Foreskin fibroblast (primary cell): ENCODE measurements at places on chromosomes 13 and 19.

GRCh38 chr13:77299587-77299986 is 27.3 kb downstream of the MYCBP2 start:
- no peak for DNase-seq

- DNase-seq: no peak
Measured at GRCh38 chr13:85142351-85142927, 656.8 kb downstream of the SLITRK6 start.

DNA sequence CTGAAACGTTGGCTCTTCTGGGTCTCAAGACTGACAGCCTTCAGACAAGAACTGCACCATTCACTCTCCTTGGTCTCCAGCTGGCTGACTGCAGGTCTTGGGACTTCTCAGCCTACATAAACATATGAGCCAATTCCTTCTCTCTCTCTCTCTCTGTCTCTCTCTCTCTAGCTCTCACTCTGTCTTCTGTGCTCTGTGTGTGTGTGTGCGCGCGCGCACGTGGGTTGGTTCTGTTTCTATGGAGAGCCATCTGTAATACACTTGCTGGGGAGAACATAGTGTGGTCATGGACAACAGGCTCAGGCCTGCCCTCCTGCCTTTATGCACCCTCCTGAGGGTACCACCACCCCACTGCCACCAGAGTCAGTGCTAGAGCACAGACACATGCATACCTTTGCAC is 13.7 kb upstream of the SERPINE3 start:
- DNase-seq: no peak

DNA sequence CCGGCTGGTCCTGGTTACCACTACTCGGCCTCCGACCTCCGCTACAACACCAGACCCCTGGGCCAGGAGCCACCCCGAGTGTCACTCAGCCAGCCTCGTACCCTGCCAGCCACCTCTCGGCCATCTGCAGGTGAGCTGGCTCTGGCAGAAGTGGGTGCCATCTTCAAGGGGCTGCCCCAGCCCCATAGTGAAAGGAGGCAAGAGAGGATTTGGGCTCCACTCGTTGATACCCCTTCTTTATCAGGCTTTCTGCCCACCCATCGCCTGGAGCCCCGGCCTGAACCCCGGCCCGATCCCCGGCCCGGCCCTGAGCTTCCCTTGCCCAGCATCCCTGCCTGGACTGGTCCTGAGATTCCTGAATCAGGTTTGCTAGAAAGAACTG is 7.1 kb downstream of the LTBP4 start:
- no peak for DNase-seq

GRCh38 chr13:79621449-79621848 is 140.5 kb downstream of the NDFIP2 start:
- DNase-seq: no peak

DNA sequence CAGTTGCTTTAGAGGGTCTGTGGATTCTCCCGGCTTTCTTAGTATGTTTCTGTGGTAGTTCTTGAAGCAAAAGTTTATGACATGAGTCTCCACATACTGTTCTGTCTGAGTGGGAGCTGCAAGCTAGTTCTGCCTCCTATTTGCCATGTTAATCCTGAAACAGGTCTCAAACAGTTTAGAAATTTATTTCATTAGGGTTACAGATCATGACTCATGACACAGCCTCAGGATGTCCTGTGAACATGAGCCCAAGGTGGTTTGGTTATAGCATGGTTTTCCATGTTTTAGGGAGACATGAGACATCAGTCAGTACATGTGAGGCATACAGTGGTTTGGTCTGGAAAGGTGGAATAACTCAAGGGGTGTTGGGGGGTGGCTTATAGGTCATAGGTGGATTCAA is 77.5 kb downstream of the FNDC3A start:
- peak; percentile 9 for DNase-seq

DNA sequence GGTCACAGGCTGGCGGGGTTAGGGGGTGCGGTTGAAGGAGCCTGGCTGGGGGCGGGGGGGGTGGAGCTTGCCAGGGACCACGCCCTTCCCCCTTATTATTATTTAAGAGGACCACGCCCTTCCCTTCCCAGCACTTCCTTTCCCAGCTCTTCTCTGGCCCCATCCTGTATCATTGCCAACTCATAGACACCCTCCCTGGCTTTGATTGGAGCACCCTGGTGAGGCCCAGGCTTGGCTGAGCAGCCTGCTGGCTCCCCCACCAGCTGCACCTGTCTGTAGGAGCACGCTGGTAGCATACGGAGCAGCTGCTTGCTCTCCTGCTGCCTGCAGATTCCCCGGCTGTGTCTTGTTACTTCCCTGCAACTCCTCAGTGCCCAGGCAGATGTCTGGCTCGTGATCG is 62.5 kb upstream of the PDX1 start:
- DNase-seq: no peak

GRCh38 chr13:40517486-40518480 is 148.7 kb downstream of the FOXO1 start:
- no peak for DNase-seq

DNA sequence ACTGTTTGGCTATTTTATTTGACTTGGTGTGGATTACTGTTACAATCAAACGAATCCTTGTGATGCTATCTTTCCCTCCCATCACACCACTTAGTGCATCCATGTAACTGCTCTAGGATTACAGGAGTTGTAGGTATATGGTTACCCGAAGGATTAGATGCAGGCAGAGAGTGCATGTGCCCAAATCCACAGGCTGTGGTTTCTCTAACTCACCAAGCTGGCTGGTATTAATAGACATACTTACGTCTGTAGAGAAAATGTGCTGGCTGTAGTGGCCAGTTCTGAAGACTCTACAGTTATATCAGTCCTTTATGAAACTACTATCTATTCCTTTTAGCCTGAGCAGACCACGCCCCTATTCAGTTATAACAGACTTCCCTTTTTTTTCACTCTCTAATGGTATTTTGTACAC is 1.1 kb upstream of the HMGB1 start:
- DNase-seq: no peak

DNA sequence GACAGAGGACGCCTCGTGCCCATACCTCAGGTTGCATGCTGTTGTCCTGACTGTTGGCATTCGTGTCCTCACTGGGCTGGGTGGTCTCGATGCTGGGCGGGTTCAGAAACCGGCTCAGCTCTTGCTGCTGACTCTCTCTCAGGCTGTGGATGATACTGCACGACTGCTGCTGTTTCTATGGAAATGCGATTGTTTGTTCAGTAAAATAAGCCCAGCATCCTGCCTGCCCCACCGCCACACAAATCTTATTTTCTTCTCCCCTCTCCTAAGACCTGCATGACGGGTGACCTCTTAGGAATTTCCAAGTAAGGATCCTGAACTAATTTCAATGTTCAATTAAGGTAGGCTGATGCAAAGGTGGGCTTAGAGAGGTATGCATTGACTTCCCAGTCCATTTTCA is 356.5 kb downstream of the NALCN start:
- no peak for DNase-seq

DNA sequence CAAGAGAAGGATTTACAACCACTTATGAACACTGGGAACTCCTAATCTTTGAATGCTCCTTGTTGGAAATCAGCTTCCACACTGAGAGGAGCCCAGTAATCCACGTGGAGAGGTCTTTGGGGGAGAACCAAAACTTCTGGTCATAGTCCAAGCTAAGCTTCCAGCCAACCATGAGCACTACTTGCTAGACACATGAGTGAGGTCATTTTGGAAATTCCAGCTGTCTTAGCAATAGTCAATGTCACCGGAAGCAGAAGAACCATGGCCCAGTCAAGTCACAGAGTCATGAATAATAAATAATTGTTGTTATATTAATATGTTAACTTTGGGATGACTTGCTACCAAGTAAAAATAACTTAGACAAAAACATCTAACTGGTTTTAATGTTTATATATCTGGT is 324.9 kb upstream of the SGCG start:
- no peak for DNase-seq

DNA sequence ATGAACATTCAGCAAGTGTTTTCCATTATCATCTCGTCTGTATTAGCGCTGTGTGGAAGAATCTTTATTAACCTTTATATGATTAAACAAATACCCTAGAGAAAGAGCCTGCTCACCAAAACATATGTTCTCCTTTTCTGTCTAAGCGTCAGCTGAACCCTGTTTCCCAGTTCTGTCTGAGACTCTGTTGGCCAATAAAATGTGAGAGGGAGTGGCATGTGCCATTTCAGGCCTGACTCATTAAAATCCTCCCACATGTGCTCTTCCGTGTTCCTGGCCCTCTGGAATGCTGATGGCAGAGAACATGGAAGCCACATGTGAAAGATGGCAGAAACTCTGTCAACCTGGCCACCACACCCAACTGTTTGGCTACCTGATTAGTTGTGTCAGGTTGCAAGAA is 181.9 kb upstream of the EDNRB start:
- DNase-seq: peak; percentile 43

DNA sequence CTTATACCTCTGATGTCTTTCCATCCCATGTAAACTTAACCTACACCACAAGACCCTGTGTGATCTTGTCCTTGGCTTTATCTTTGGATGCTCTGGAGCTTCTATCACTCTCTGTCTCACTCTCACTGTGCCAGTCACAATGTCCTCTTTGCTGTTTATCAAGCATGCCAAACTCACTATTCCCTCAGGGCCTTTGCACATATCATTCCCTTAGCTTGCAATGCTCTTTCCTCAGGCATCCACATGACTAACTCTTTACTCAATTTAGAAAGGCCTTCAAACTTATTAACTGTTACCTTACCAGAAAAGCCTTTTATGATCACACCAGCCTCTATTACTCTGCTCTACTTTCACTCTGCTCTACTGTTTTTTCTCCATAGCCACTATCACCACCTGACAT is 354.1 kb downstream of the RFC3 start:
- DNase-seq: peak; percentile 14

DNA sequence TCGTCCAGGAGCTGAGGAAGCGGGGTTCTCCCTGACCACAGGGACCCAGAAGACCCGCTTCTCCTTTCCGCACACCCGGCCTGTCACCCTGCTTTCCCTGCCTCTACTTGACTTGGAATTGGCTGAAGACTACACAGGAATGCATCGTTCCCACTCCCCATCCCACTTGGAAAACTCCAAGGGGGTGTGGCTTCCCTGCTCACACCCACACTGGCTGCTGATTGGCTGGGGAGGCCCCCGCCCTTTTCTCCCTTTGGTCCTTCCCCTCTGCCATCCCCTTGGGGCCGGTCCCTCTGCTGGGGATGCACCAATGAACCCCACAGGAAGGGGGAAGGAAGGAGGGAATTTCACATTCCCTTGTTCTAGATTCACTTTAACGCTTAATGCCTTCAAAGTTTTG is 18.9 kb downstream of the VASP start:
- peak; percentile 73 for DNase-seq

- no peak for DNase-seq
Measured at GRCh38 chr13:80654638-80655249, 313.8 kb upstream of the SPRY2 start.

DNA sequence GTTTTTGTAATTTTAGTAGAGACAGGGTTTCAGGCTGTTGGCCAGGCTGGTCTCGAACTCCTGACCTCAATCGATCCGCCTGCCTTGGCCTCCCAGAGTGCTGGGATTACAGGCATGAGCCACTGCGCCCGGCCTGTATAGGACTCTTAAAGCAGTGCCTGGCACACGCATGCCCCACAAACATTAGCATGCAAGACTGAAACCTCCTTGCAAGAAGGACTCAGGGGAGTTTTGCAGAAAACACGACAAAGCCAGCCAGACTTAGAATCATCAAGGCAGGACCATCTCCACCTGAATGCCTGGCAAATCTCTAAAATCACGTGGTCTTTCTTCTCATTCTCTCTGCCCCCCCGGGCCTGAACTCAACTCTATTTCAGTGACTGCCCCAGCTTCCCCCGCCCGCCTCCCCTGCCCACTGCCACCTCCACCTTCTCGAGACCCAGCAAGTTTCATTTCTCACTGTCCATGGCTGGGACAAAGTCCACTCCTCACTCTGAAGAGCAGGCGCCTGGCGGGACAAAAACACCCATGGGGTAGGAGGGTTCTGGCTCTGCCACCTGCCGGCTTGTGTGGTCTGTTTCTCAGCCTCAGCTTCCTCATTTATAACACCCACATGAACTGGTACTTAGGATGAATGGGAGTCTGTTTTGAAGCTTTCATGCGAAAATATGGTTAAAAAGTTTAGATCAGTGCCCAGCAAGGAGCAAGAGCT is 2.4 kb downstream of the TICAM1 start:
- DNase-seq: no peak

GRCh38 chr13:31031482-31031881 is 99.0 kb downstream of the TEX26 start:
- no peak for DNase-seq

GRCh38 chr13:41971848-41972247 is 10.9 kb upstream of the VWA8 start:
- DNase-seq: no peak
